HFF-Myc (cell line): ENCODE measurements at places on chromosomes 1 and 21.

- no peak for DNase-seq
Measured at GRCh38 chr1:202562444-202563060, 147.7 kb downstream of the SYT2 start.

DNA sequence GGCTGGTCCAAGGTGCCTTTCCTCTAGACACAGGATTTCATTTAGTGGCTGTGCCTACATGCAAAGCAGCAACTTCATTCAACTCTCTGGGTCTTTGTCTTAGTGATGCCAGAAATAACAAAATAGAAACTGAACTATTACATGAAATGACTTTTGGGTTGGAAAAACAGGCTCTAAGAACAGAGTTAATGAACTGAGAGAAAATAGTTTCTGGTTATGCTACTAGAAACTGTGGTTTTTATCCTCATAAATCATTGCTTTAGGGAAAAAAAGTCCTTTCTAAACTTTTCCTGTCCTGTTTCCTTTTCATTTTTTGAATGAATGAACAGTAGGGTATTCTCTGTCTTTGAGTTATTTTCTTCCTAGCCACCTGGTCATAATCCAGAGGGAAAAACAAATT, 424.0 kb downstream of the KIF26B start:
- no peak for DNase-seq

- no peak for DNase-seq
Measured at GRCh38 chr1:54013393-54014008, 4.5 kb downstream of the LDLRAD1 start.

DNA sequence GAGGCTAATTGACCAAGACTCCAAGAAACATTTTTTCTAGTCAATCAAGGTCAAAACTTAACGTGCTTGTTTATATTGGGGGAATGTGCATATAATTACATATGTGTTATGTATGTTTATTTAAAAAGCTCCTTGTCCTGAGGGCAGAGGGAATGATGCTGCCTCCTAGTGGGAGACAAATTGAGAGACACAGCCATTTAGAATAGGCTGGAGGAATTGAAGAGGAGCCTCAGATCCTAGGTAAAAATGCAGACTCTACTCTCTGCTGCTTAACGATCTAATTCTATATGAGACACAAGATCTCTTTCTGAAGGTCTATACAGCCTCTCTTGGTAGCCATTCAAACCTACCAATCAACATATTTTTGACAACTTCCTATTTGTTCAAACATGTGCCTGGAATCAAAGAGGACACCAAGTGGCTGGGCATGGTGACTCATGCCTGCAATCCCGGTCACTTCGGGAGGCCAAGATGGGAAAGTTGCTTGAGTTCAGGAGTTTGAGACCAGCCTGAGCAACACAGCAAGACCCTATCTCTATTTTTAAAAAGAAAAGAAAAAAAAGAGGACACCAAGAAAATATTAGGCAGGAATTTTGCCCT, 136.6 kb upstream of the ZNF648 start:
- no peak for DNase-seq

DNA sequence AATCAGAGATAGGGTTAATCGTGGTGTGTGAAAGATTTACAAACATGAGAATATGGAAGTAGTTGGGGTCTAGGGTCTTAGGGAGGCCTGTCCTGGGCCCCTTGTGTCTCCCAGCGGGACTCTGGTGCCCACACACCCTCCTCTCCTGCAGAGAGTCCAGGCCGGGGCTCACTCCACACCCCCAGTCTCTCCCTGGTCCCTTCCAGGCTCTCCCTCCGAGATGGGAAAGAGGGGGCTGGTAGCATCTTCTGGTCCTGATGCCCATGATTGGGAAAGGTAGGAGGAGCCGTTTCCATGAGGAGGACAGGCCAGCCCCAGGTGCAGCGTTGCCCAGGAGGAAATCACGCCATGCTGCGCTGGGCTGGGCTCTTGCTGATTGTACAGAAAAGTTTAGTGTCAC, 26.6 kb downstream of the PCNT start:
- no peak for DNase-seq

DNA sequence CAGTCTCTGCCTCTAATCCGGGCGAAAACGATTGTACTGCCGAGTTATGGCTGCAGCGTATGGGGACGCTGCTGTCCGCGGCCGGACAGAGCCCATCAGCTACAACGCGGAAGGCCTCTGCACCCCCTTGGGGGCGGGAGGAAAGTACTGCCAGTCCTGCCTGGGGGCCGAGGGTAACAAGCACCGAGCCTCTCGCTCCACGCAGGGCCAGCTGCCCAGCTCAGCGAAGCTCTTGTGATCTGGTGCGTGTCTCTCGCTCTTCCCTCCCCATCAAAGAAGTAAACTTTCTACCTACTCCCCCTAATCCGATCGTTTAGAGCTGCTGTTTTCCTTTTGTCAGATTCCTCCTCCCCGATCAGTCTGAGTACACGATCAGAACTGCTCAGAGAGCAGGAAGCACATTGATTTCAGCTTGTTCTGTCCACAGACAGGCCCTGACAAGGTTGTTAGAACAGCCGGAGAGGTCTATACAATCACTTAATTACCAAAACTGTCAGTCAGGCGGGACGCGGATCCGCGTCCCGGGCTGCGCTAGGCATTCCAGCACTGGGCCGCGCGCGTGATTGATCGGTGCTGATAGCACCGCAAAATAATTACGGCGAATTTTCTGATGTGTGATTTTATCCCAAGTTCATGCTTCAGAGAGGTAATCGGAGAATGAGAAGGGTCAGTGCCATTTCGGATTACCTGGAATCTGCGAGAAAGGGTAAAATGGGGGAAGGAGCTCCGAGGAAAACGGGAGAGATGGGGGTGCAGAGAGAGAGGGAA, 8.7 kb upstream of the BARHL2 start:
- DNase-seq = no peak

DNA sequence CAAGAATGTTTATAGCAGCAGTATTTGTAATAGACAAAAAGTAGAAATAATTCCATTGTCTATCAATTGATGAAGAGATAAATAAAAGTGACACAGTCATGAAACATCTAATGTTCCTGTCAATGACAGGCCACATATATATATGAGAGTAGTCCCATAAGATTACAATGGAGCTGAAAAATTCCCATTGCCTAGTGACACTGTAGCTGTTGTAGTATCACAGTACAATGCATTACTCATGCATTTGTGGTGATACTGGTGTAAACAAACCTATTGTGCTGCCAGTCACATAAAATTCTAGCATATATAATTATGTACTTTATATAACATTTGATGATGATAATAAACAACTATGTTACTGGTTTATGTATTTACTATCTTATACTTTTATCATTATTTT, 141.9 kb upstream of the LYPLAL1 start:
- no peak for DNase-seq

DNA sequence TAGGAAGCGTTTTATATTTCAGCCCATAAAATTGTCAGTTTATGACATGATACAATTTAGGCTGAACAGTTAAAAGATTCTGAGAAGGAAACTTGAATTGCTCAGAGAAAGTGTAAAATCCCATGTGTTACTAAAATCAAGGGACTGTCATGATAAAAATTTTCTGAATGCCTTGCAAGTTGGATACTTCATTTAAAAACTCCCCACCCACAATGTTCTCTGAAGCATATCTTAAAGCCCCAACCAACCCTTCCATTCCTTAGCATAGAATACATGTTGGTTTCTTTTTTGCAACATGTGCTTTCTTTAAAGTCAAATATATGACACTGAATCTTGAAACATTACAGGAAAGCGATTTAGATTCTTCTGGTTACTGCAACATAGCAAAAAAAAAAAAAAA, 97.4 kb downstream of the MRPL39 start:
- no peak for DNase-seq

GRCh38 chr21:24693779-24694178, 913.5 kb downstream of the MRPL39 start:
- DNase-seq = no peak

DNA sequence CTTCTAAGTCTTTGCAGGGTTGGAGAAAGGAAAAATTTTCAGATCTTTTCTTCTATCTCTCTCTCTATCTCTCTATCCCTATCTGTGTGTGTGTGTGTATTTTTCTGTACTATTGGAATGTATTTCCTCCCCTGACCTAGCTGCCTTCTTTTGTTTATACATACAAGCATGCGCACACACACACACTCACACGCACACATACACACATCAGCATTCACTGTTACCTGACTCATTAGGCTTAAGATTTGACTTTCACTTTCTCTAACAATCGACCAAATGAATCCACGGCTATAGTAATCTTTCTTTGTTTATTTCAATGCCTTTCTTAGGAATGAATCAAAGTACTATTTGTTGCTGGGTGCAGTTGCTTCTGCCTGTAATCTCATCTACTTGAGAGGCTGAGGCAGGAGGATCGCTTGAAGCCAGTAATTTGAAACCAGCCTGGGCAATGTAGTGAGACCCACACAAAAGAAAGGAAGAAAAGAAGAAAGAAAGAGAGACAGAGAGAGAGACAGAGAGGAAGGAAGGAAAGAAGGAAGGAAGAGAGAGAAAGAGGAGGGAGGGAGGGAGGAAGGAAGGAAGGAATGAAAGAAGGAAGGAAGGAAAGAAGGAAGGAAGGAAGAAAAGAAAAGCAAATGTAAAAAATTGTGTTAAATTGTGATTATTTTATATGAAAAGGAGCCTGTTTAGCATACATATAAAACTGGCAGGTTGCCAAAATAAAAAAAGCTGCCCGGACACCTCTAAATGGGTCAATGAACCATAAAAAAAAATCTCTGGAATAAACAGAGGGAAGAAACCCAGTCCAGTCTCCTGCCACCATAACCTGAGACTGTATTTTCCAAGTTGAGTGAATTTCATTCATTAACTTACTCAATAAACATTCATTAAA, 206.8 kb downstream of the ZNF326 start:
- no peak for DNase-seq

GRCh38 chr1:45282351-45282750, 44.3 kb upstream of the HPDL start:
- no peak for DNase-seq

DNA sequence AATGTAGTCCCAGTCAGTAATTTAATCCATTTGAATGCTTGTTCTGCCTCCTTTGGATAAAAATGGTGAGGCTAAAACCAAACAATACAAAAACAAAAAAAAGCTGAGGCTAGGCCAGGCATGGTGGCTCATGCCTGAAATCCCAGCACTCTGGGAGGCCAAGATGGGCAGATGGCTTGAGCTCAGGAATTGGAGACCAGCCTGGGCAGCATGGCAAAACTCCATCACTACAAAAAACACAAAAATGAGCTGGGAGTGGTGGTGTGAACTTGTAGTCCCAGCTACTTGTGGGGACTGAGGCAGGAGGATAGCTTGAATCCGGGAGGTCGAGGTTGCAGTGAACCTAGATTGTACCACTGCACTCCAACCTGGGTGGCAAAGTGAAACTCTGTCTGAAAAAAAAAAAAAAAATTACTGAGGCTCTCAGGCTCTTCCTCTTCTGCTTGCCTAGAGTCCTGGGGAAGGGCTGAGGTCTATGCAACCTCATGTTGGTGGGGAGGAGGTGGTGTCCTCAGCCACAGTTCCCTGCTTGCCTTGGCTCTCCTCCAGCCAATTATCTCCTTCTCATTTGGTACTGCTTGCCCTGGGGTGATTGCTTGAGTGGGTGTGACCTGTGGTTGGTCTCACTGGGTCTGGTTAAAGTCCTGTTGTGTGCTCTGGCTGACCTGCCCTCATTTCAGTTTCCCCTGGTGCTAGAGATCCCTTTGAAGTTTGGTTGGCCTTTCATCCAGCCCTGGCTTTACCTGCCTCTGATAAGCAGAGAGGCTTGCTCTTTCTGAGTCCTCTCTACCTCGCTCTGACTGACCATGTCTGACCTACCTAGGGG, 20.9 kb downstream of the S1PR1 start:
- no peak for DNase-seq

GRCh38 chr1:109874445-109874844, 36.2 kb upstream of the CSF1 start:
- DNase-seq = no peak

GRCh38 chr1:86289746-86290145, 106.4 kb downstream of the ODF2L start:
- no peak for DNase-seq

GRCh38 chr1:117161887-117162286, 40.3 kb upstream of the TRIM45 start:
- DNase-seq = no peak

GRCh38 chr1:6889875-6890480, 104.7 kb downstream of the CAMTA1 start:
- no peak for DNase-seq

GRCh38 chr21:43643193-43643592, 16.1 kb downstream of the HSF2BP start:
- no peak for DNase-seq

GRCh38 chr21:42302794-42303193, 12.4 kb downstream of the TFF3 start:
- no peak for DNase-seq

GRCh38 chr1:162982364-162982763, 86.8 kb upstream of the RGS4 start:
- no peak for DNase-seq

GRCh38 chr21:33411949-33412430, 8.8 kb downstream of the IFNGR2 start:
- no peak for DNase-seq

GRCh38 chr21:15210235-15210678, 145.5 kb upstream of the NRIP1 start:
- DNase-seq = no peak
